Suprapubic skin (tissue), 4 donors: ENCODE measurements at places on chromosomes 1 and 21.

DNA sequence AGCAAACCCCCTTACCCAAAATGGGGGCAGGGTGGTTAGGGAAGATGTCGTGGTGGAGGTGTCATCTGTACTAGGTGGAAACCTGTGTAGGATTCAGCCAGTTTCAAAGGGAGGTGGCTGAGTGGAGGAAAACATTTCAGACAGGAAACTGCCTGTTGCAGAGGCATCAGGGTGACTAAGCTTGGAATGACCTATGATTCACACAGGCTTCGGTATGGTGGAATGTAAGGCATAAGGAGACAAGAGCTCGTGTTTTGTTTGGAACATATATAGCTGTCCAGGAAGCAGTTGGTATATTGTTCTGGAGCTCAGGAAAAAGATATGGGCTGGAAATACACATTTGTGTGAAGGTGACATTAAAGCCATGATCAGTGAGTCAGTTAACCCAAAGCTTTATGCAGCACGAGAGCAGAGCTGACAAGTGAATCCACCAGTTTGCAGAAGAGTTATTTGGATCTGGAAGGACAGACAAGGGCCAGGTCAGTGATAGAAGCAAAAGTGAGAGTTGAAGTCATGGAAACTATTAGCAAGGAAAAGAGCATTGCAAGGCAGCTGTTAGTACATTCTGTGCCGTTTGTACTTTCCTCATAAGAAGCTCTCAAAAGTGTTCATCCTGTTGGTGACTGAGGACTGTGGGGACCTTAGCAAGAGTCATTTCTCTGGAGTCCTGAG is 12.2 kb downstream of the UTP25 start:
- DNase-seq, result no peak

- no peak for DNase-seq
Observed at GRCh38 chr1:162381383-162381782, at the start of gene C1orf226. TSS of gene C1orf226 (plus strand) at chr1:162381728. CDS start at chr1:162381902, 174 bp downstream.

- no peak for DNase-seq
Observed at GRCh38 chr1:117894078-117894477, 35.3 kb downstream of the GDAP2 start.

DNA sequence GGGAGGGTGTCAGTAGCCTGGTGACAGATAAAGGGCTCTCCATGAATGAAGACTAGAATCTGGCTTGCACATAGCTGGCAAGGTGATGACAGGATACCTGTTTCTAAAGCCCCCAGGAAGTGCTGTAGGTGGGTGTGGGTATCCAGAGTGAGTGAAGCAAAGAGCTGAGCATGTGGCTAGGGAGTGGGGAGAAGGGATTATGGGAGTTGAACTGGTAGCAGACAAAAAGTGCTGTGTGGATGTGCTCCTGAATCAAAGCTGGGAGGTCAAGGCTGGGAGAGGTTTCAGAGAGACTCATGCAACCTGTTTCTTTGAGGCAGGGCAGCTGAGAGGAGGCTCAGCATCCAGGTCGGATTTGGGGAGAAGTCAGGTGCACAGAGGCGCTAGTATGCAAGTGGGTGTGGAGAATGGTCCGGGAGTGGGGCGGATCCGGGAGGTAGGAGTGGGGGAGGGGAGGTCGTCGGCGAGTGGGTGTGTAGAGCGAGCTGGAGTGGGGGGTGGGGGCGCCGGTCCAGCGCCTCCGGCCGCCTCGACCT is 600 bp downstream of the ASTN1 start:
- DNase-seq, result no peak

GRCh38 chr1:110746644-110747259 is 72.0 kb upstream of the KCNA3 start:
- DNase-seq, result no peak

- no peak for DNase-seq
Observed at GRCh38 chr1:55854911-55855310, 639.7 kb upstream of the USP24 start.

- DNase-seq, result no peak
Observed at GRCh38 chr21:43208561-43209332, 39.9 kb downstream of the CRYAA start.

GRCh38 chr1:43348809-43349593 is 9.8 kb upstream of the CDC20 start:
- DNase-seq, result peak; percentile 91

- no peak for DNase-seq
Observed at GRCh38 chr1:41615981-41616380, 131.5 kb upstream of the EDN2 start.

DNA sequence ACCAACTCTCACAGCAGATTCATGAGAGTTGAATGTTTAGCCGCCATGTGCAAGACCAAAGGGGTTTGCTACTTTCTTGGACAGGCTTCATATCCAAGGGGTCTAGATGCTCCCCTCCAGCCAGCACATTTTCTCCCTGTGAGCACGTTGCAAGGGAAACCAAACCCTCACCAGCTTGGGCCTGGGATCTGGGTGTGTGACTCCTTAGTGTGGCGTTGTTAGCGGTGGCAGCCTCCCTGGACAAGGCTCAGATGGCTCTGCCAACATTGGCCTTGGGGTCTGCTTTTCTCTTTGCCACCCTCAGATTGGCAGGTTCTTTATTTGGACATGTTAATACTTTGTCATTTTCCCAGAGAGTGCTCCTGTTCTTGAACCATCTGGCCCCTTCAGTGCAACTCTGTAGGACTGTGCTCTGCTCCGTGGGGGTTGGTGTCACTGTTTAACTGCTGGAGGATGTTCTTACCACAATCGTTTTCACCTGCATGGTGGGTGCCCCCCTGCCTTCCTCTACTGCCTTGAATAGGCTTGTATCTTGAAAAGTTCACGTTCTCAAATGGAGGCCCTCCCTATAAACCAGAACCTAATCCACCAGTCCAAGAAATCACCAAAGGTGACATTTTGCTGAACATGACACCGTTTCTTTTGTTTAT is 13.4 kb downstream of the ABCG1 start:
- no peak for DNase-seq

DNA sequence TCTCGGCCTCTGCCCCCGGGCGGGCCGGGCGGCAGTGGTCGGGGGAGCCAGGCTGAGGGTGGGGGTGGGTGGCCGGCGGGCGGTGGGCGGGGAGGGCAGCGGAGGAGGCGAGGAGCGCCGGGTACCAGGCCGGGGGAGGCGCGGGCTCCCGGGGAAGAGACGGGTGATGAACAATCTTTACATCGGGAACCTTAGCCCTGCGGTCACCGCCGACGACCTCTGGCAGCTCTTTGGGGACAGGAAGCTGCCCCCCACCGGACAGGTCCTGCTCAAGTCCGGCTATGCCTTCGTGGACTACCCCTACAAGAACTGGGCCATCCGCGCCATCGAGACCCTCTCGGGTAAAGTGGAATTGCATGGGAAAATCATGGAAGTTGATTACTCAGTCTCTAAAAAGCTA is 112.5 kb downstream of the NBPF12 start:
- no peak for DNase-seq

DNA sequence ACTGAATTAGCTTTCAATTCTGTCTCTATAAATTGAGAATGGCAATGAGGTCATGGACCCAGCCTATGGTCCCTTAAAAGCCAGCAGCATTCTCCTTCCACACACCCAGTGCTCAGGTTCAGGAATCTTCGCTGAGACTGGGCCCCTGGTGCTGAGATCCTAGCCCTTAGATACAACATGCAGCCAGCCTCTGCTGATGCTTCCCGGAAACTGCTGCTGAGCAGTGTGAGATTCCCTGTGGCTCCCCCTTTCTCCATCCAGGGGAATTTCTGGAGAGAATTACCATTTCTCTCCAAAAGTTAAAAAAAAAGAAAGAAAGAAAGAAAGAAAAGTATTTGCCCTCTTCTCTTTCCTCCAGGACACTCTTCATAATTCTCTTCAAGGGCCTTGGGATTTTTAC is 31.7 kb upstream of the RALGPS2 start:
- no peak for DNase-seq

GRCh38 chr1:162966613-162967012 is 102.5 kb upstream of the RGS4 start:
- DNase-seq, result no peak

- no peak for DNase-seq
Observed at GRCh38 chr1:245085508-245086095, 69.2 kb upstream of the KIF26B start.

DNA sequence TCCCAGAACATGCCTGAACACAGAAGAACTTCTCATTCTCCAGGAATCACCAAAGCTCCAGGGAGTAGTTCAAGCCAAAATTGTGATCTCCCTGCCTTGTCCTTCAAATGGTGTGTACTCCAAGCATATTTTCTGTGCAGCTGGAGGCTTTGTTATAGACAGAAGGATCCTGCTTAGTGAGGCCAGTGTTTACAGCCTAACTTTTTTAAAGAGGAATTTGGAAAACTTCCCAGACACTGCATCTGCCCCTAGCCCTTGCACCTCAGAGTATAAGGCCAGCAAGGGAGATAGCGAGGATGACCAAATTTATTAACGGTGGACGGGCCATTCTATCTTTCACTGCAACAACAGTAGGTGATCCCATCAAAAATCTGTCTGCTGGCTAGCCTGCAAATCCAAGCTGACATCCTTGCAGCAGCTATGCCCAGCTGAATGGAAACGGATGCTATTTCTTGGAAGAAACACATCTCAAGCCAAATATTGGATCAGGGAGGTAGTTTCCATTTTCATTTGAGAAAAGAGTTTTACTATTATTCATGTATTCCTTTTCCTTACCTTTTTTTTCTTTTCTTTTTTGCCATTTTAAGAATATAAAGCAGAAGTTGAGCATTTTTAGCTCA is 249.8 kb downstream of the USH2A start:
- DNase-seq, result no peak

DNA sequence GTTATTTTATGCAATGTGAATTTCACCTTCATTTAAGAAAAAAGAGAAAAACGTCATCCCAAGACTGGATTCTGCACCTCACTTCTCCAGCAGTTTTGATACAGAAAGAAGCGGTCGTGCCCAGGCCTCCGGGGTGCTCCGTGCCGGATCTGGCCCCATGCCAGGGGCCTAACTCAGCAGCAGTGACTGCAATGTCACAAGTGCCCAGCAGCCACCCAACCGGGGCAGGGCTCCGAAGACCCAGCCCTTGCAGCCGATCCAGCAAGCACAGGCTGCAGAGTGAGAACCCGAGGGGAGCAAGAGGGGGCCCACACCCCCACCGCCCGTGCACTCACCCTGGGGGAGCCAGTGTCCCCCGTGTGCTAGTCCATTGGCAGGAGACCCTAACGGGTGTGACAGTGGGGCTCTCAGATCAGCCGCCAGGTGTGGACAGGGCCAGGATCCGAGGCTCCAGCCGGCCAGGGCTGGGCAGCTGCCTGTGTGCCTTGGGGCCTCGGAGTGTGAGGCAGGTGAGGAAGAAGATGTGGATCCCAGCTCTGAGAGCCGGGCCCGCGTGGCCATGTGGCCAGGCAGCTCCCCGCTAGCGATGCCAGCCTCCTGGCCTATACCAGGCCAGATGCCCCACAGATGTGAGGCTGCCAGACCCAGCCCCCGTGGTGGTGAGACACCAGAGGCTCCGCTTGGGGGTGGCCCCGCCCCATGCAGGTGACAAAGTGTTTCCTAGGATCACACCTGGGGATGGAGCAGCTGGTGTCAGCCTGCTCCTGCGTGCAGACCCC is 60.6 kb downstream of the MEGF6 start:
- DNase-seq, result no peak

DNA sequence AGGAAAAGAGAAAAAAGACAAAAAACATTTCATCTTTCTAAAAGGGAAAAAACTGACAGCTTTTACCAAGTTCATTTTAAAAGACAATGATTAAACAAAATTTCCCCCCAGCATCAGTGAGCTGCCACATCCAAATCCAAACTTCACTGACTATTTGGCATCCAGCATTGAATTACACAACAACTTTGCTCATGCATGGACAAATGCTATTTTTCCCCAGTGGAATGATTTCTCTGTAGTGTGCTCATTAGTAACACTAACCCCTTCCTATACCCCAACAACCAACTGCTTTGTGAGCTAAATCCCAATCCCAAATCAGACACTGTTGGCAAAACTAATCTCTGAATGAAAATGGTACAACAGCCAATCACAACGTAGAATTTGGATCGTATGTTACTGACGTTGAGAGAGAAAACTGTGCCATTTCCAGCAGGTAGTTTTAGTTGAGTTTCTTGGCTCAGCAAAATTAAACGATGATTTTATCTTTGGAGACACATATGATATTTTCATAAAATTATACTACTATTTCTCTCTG is 37.9 kb downstream of the PIK3R3 start:
- no peak for DNase-seq

DNA sequence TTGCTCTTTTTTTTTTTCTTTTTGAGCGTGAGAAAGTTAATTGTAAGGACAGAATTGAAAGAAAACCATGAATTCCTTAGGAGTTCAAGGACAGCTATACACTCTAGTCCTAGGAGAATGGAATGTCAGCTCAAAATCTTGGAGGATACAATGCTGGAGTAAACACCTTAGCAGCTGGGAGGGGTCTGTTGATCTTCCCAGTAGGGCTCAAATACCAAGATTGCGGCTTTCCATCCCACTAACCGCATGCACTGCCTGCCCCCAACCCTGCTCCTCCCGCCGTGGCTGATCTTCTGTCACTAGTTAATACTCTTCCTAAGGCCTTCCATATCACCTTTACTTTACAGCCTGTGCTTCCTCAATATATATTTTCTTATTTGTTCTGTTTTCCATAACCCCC is 2.6 kb upstream of the PDC start:
- no peak for DNase-seq

GRCh38 chr1:240739139-240739538 is 127.2 kb upstream of the GREM2 start:
- no peak for DNase-seq

- no peak for DNase-seq
Observed at GRCh38 chr21:45338311-45339017, 50.8 kb upstream of the POFUT2 start.

DNA sequence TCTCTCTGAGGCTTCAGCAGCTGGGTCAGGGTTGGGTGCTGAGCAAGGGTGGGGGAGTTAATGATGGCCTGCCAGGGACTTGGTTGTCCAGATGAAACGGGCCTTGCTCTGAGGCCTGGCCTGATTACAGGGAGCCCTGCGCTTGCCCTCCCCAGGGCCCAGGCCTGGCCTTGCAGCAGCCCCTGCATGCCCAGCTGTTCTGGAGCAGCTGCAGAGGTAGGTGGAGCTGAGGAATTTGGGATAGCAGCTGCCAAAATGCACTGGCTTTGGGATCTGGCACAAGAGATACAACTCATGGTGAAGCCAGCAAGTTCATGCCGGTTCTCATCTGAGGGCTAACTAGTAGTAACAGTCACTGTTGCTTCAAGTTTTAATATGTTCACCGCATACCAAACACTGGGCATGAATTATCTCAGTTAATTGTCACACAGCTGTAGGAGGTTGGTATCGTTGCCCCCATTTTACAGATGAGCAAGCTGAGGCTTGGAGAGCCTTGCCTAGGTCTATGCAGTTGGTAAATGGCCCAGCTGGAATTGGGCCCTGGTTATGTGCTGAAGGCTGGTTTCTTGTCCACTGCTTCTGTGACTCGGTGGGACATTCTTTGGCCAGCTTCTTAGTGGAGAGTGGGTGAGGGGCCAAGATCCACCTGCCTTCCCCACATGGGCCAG is 7.3 kb upstream of the SERINC2 start:
- DNase-seq, result no peak

- DNase-seq, result no peak
Observed at GRCh38 chr1:226714148-226714547, 24.9 kb downstream of the ITPKB start.

GRCh38 chr1:14955402-14955801 is 198.1 kb upstream of the TMEM51 start:
- no peak for DNase-seq
